ENCODE measurements at places on chromosomes 13 and 19. TPM values are rescaled to one million over a fixed set of nuclear protein-coding genes. Genes with fewer than 3 reads are reported as not detected.

DNA sequence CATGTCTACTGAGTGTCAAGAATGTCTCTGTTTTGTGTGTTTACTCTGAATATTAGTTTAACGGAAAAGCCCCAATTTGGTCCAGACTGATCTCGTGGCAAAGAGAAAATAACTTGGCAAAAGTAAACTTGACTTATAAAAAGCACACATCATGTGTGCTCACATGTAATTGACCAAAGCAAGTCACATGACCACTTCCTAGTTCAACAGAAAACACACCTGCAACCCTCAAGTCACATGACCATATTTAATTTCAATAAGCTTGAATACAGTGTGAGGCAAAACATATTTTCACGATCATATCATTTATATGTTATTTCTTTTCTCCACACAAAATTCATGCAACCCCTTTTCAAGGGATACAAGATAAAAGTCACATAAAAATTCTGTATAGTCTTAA, 662.4 kb downstream of the SLITRK1 start:
- no peaks in the 10 kb centered on the region for H3K36me3 ChIP-seq
- DNase-seq: no peak
- peaks cover 5% of the 10 kb centered on the region for H3K4me1 ChIP-seq
- H3K27ac ChIP-seq: no peak overlapping the region
- no peaks in the 10 kb centered on the region for H3K27me3 ChIP-seq

GRCh38 chr13:109779074-109779473, 7.3 kb downstream of the IRS2 start:
- no peak overlapping the region for H3K4me3 ChIP-seq
- DNase-seq: no peak
- H3K27me3 ChIP-seq: peaks cover 2% of the 10 kb centered on the region
- H3K36me3 ChIP-seq: peaks cover 10% of the 10 kb centered on the region

GRCh38 chr13:113842336-113843062, 21.4 kb downstream of the GAS6 start:
- no peak overlapping the region for H3K4me3 ChIP-seq
- no peak overlapping the region for H3K27ac ChIP-seq
- H3K4me1 ChIP-seq: peaks cover 25% of the 10 kb centered on the region
- no peak for DNase-seq
- H3K27me3 ChIP-seq: no peaks in the 10 kb centered on the region

The CDADC1 gene
- total RNA-seq: 11.7 TPM

The CTXN1 gene
- total RNA-seq: 53.6 TPM

GRCh38 chr19:38455031-38455430, 21.5 kb downstream of the RYR1 start:
- no peaks in the 10 kb centered on the region for H3K36me3 ChIP-seq
- no peaks in the 10 kb centered on the region for H3K27me3 ChIP-seq
- H3K27ac ChIP-seq: no peak overlapping the region

- no peaks in the 10 kb centered on the region for H3K36me3 ChIP-seq
- no peak for DNase-seq
- H3K27me3 ChIP-seq: no peaks in the 10 kb centered on the region
- peak overlapping the region; percentile 88 for H3K27ac ChIP-seq
- peaks cover 19% of the 10 kb centered on the region for H3K4me1 ChIP-seq
These were observed 79.9 kb upstream of the GPC6 start for GRCh38 chr13:93146584-93147297.

The ATP4B gene
- total RNA-seq: not detected

DNA sequence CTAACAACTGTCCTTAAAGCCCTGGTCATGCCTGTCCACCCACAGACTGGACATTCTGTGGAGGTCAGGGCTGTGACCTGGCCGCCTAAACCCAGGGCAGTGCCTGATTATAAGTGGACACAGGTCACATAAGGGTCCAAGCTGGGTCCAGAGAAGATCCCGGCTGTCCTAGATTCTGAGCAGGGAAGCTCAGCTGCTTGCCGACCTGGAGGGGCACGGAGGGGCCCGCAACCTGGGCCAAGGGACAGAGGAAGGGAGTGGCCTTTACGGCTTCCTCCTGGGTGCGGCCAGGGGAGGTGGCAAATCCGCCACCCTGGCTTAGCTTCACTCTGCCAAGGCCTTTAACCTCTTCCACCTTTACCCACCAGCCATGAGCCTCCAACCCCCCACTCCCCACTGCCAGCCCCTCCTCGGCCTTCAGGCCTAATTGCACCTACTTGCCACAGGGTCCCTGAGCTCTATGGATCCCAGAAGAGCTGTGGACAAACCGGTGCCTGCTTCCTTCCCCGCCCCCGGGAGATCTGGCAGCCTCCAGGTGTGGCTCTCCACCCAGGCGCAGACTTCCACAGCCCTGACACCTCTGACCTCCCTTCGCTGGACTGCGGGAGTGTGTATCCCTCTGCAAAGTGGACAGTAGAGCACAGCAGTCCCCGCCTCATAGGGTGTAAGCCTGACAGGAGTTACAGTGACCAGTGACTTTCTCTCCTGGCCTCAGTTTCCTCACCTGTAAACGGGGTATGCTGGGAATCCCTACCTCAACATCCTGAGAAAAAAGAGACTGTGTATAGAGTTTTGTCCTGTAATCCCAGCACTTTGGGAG, 1.7 kb downstream of the CD320 start:
- no peak overlapping the region for H3K27ac ChIP-seq
- peaks cover 17% of the 10 kb centered on the region for H3K4me1 ChIP-seq
- DNase-seq: no peak
- peaks cover 10% of the 10 kb centered on the region for H3K36me3 ChIP-seq
- peak overlapping the region; percentile 85 for H3K4me3 ChIP-seq

DNA sequence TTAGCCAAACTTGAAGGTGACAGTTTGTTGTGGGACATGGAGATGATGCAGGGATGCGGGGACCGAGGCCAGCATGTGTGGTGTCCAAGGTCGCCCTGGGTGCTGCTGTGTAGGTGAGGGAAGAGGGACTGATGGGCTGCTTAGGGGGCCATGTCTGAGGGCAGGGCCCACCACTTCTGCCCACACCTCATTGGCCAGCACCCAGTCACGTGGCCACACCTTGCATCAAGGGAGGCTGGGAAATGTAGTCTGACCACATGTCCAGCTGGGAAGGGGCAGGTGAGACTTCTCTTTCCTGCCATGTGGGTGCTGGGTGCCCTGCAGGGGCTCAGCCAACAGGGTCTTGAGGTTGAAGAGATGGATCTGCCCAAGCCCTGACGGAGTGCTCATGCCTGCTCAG, 88.9 kb downstream of the KDM4B start:
- H3K27me3 ChIP-seq: no peaks in the 10 kb centered on the region
- peaks cover 29% of the 10 kb centered on the region for H3K36me3 ChIP-seq
- peak overlapping the region; percentile 50 for H3K27ac ChIP-seq
- H3K4me3 ChIP-seq: no peak overlapping the region
- DNase-seq: no peak
- H3K4me1 ChIP-seq: peaks cover 4% of the 10 kb centered on the region

DNA sequence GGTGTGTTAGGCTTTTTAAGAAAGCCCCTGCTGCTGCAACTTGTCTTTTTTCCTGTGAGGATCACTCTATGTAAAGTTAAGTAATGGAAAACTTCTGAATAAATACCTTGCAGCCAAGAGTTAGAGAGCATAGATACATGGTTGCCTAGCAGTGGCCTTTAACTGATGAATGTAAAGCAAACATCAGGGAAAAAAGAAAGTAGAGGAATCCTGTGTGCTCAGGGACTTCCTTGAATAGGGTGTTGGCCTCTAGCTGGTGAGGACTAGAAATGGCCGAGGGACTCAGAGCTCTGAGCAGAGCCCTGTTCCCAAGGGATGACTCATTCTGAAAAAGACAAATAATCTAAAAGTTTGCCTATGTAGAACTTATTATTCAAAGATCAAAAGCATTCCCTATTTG, 135.7 kb downstream of the MIPEP start:
- peaks cover 50% of the 10 kb centered on the region for H3K4me1 ChIP-seq
- no peak for DNase-seq
- no peak overlapping the region for H3K4me3 ChIP-seq
- H3K27me3 ChIP-seq: peaks cover 3% of the 10 kb centered on the region
- H3K27ac ChIP-seq: peak overlapping the region; percentile 52

The RPL21 gene
- 851 TPM for total RNA-seq

GRCh38 chr13:107974409-107974808, 240.9 kb downstream of the LIG4 start:
- no peaks in the 10 kb centered on the region for H3K36me3 ChIP-seq
- DNase-seq: no peak
- no peak overlapping the region for H3K4me3 ChIP-seq
- H3K4me1 ChIP-seq: no peaks in the 10 kb centered on the region
- H3K27ac ChIP-seq: no peak overlapping the region
- peaks cover 4% of the 10 kb centered on the region for H3K27me3 ChIP-seq

The RAB3D gene
- 26.3 TPM for total RNA-seq

DNA sequence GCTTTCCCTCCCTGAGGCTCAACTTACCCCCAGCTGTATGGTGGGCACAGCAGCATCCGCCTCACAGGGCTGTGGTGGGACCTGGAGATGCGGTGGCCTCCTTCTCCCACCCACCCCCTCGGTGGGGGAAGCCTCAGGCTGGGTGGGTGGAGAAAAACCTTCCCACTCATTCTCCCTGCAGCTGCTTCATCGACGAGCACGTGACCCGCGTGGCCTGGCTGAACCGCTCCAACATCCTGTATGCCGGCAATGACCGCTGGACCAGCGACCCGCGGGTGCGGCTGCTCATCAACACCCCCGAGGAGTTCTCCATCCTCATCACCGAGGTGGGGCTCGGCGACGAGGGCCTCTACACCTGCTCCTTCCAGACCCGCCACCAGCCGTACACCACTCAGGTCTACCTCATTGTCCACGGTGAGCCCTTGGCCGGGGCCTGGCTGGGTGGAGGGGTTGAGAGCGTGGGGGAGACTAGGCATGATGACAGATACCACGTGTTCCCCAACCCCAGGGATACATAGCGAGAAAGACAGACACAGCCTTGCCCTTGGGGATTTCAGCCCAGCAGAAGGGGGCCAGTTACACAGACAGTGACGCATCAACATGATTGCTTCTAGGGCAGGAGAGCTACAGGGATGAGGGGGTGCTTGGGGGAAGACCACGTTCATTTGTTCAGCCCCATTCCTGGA, 12.2 kb downstream of the IGLON5 start:
- H3K4me1 ChIP-seq: peaks cover 15% of the 10 kb centered on the region
- H3K36me3 ChIP-seq: peaks cover 1% of the 10 kb centered on the region
- no peak overlapping the region for H3K4me3 ChIP-seq
- peaks cover 22% of the 10 kb centered on the region for H3K27me3 ChIP-seq

The HCST gene
- 1.4 TPM for total RNA-seq

GRCh38 chr19:35063940-35064818, 22.7 kb downstream of the HPN start:
- H3K27me3 ChIP-seq: peaks cover 11% of the 10 kb centered on the region
- H3K4me1 ChIP-seq: peaks cover 17% of the 10 kb centered on the region
- H3K27ac ChIP-seq: no peak overlapping the region
- H3K4me3 ChIP-seq: no peak overlapping the region

DNA sequence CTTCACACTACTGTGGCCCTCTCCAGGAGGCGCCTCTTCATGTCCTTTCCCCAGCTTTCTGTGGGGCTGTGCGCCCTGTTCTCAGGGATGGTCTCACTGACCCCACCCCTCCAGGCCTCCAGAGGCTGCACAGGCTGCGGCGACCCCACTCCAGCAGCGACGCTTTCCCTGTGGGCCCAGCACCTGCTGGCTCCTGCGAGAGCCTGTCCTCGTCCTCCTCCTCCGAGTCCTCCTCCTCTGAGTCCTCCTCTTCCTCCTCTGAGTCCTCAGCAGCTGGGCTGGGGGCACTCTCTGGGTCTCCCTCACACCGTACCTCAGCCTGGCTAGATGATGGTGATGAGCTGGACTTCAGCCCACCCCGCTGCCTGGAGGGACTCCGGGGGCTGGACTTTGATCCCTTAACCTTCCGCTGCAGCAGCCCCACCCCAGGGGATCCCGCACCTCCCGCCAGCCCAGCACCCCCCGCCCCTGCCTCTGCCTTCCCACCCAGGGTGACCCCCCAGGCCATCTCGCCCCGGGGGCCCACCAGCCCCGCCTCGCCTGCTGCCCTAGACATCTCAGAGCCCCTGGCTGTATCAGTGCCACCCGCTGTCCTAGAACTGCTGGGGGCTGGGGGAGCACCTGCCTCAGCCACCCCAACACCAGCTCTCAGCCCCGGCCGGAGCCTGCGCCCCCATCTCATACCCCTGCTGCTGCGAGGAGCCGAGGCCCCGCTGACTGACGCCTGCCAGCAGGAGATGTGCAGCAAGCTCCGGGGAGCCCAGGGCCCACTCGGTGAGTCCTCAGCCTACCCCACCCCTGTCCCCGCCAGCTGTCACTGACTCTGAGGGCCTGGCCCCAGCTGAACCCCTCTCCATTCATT, 11.2 kb downstream of the ARHGAP33 start:
- no peak overlapping the region for H3K4me3 ChIP-seq
- peaks cover 4% of the 10 kb centered on the region for H3K27me3 ChIP-seq
- no peak overlapping the region for H3K27ac ChIP-seq
- no peaks in the 10 kb centered on the region for H3K4me1 ChIP-seq
- peaks cover 13% of the 10 kb centered on the region for H3K36me3 ChIP-seq
- DNase-seq: no peak

- H3K27ac ChIP-seq: no peak overlapping the region
- no peak overlapping the region for H3K4me3 ChIP-seq
These were observed 45.2 kb upstream of the RANBP3 start for GRCh38 chr19:6023085-6023682.

DNA sequence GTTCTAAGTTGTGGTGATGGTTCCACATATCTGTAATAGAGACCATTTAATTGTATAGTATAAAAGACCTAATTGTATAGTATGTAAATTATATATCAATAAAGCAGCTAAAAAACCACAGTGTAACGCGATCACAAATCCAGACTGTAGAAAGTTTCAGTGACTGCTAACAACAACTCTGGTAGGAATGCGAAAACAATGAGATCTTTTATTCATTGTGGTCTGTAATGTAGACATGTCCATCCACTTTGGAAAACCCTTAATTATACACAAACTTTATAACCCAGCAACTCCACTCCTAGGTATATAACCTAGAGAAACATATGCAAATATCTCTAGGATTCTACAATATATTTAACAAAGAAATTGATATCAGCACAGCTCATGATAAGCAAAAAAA, 549.5 kb downstream of the SLITRK1 start:
- no peak overlapping the region for H3K4me3 ChIP-seq
- no peak overlapping the region for H3K27ac ChIP-seq
- no peaks in the 10 kb centered on the region for H3K36me3 ChIP-seq
- H3K27me3 ChIP-seq: no peaks in the 10 kb centered on the region
- H3K4me1 ChIP-seq: peaks cover 4% of the 10 kb centered on the region

- peaks cover 2% of the 10 kb centered on the region for H3K27me3 ChIP-seq
- H3K4me1 ChIP-seq: no peaks in the 10 kb centered on the region
- no peaks in the 10 kb centered on the region for H3K36me3 ChIP-seq
These were observed 10.1 kb downstream of the ATCAY start for GRCh38 chr19:3890591-3890990.

DNA sequence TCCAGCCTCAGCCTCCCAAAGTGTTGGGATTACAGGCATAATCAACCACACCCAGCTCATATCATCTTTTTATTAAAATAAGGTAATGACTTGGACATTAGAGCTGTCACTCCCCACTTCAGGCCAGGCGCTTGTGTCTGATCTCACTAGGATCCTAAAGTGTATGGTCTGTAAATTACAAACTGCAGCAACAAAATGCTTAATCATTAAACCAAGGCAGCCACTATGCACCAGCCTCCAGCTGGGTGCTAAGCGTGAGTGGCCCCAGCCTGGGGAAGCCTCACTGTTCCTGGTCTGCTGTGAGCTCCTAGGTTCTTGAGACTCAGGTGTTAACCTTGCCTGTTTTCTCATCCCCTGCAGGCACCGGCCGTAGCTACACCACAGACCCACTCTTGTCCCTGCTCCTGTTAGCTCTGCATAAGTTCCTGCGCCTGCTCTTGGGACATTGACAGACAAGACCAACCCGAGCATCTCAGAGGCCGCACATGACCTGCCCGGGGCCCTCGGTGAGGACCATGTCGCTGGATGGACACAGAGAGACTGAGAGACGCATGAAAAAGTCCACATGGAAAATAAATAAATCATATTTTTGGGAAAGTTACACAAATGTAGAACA, 37.8 kb downstream of the VSTM2B start:
- H3K27me3 ChIP-seq: peaks cover 53% of the 10 kb centered on the region
- H3K27ac ChIP-seq: no peak overlapping the region
- no peak overlapping the region for H3K4me3 ChIP-seq
- H3K36me3 ChIP-seq: no peaks in the 10 kb centered on the region
- no peaks in the 10 kb centered on the region for H3K4me1 ChIP-seq

All from mesothelial cell of epicardium (in vitro differentiated cells).